Daoy (cell line): ENCODE measurements at places on chromosomes 16 and 17.
A peak's percentile ranks its signal among the peaks of the same experiment; 100 is the strongest.

- peak; percentile 98 for DNase-seq
These were observed at the start of gene TBL3 for GRCh38 chr16:1971796-1972489. Gene TBL3, plus strand, starts transcription at chr16:1972053. Its CDS starts 112 bp downstream, at chr16:1972165.

DNA sequence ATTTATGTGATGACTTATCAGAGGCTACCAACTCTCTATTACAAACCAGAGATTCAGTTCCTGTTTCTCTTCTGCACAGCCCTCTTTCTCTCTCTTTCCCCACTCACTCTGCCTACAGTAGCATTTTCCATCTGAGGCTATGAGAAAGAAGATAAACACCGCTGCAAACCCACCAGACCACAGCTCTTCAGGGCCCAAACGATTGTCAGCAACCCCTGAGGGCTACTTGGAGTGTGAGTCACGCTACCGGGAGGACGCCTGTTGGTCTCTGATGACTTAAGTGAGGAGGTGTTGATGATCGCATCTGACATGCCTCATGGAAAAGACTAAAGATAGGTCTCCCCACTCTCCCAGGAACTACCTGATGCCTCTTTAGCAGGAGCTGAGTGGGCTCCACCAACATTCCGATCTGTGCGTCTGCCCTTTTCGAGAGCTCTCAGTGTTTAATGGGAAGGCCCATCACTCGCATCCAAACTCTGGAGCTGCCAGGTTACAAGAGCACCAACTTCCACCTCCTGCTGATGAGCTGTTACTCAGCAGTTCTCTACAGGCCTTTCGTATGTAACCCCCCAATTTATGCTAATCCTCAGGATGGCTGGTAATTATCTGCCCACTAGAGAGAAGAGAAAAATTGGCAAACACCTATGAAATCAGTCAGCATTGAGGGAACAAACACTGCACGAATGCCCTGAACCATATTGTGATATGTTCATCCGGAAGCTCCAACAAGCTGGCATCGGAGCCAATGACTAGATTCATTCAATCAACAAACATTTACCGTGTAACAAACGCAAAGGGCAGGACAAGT, 9.2 kb downstream of the GRIN2A start:
- peak; percentile 94 for DNase-seq

DNA sequence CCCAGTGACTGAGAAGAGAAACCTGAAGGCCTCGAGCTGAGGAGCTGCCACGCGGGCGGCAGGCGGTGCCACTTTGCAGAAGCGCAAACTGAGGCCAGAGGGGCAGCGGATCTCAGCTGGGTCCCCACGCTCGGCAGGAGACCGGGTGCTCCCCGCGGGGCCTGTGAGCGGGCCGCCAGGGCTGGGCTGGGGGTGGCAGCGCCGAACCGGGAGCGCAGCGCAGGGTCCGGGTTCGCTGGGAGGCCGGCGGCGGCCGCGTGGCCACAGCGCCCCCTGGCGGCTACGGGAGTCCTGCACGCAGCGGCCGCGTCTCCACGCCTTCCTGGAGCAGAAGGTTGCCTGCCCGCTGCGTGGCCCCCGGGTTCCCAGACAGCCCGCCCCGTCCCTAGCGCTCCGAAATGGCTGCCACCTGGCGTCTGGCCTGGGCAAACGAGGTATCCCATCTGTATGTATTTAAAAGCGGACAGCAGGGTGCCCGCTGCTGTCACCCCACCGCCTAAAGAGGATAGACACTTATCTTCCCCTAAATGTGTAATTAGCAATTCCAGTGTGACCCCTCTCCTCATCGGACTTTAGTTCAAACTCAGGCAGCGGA, 96.1 kb upstream of the CDH5 start:
- DNase-seq = peak; percentile 83

DNA sequence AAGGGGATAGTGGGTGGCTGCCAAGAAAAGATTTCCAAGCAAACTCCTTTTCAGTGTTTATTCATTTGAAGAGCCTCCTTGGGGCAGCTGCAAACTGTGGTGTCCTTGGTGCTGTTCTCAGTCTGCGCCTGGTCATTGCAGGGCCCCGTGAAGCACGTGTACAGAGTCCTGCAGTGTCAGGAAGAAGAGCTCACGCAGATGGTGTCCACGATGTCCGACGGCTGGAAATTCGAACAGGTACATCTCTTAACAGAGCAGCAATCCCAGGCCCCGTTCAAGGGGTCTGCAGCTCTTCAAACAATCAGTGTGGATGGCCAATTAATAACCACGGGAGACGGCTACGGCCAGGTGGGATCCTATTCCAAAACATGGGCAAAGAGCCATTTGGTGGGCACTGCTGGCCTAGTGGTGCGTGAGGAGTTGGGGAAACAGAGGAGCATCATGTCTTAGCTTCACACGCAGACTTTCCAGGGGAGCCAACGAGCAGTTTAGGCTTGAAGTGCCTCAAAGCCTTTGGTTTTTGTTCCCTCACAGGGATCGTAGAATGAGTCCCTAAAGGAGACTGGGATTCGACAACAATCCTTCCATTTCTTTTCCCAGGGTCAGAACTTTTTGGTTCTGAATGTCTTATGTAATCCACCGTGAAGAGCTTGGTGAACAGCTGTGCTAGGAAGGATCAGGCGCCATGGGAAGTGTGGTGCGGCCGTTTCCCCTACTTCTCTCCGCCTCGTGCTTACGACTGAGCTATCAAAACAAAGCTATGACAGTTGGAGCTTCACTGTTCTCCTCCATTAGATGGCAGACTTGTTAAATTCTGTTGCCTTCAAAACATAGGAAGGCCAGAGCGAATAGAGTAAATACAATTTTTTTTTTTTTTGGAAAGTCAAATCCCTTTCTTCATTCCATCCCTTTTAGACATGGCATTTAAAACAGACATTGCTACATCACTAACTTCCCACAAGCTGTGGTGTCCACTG, 12.6 kb downstream of the KCTD2 start:
- DNase-seq = no peak

GRCh38 chr16:31186176-31186575, 6.2 kb downstream of the FUS start:
- DNase-seq = no peak

- DNase-seq = no peak
These were observed 4.6 kb upstream of the SPHK1 start for GRCh38 chr17:76379646-76380376.

- DNase-seq = no peak
These were observed 218.2 kb downstream of the TMEM114 start for GRCh38 chr16:8372141-8372540.

DNA sequence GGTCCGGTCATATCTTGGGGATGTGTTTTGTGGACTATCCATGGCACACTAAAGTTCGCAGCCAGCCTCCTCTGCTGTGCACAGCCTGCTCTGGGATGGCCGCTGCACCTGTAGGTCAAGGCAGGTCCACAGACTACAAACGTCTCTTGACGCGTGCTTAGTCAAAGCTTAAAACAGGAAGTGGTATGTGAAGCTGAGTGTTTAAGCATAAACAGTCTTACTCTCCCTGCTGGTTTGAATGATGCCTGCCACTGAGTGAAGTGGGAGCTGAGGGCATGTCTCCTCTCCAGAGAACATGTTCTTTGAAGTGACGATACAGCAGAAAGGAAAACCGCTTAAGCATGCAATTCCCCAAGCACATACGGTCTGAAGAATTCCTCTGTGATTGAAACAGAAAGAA, 365.6 kb downstream of the SLC39A11 start:
- peak; percentile 43 for DNase-seq

DNA sequence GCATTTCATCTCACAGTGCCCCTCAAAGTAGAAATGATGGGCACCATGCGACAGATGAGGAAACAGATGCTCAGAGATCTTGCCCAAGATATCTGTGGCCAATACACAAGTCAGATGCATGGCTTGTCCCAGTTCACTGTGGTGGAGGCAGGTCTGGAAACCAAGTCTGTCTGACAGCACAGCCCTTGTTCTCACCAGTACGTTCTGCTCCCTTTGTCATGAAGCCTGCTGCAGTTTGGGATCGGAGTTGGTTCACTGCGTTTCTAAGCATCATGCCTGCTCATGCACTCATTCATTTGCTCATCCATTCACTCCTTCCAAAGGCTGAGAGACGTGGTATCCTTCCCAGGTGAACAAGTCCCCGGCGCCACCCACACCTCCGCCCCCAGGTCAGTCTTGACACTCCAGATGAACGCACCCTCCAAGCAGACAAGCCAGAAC, 27.2 kb upstream of the MEAK7 start:
- DNase-seq = no peak
